ENCODE measurements at places on chromosomes 4 and X.

GRCh38 chrX:30568136-30568535 lies 9.4 kb downstream of the TASL start:
- no peak for DNase-seq

- DNase-seq = no peak
These were observed 290.2 kb downstream of the FBXW7 start for GRCh38 chr4:152245680-152246079.

GRCh38 chr4:176709417-176709816 lies 83.3 kb downstream of the VEGFC start:
- no peak for DNase-seq

- DNase-seq = no peak
These were observed 490 bp downstream of the RWDD4 start for GRCh38 chr4:183658362-183659028.

- DNase-seq = no peak
These were observed 252.7 kb upstream of the KCNIP4 start for GRCh38 chr4:22201256-22201655.

Measured in Calu3 (cell line).